ENCODE measurements at places on chromosomes 12 and 14.

GRCh38 chr12:104155711-104156555 lies 17.9 kb upstream of the NFYB start:
- DNase-seq = no peak

DNA sequence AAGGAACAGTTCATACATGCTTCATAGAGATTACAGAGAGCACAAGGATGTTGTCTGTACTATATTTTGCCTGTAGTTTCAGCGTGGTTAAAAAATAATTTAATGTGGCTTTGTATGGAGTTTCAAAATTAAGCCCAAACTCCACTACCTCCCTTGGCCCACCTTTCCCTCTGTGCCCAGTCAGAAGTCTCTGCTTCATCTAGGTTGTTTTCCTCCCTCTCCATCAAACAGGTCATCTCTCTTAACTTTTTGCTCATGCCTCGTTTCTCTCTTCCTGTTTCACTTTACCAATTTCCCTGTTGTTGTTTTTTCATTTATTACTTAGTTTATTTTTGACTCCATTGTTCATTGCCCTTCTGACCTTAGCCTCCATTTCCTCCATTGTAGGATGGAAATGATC lies 94.9 kb upstream of the NEDD1 start:
- no peak for DNase-seq

DNA sequence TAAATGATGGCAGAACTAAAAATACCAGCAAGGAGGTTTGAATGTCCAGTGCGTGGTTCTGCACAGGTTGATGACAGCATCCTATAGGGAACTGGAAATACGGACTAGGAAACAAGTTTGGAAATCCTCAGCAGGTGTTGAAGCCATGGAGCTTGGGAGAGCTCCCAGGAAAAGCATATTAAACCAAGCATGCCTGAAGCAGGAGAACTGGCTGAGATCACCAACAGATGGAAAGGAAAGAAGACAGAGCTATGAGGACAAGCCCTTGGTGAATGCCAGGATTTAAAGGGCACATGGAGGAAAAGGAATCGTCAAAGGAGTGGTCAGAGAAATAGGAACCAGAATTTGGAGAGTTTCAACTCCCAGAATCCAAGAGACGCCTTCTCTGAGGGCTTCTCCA lies 21.2 kb upstream of the ELK3 start:
- no peak for DNase-seq

DNA sequence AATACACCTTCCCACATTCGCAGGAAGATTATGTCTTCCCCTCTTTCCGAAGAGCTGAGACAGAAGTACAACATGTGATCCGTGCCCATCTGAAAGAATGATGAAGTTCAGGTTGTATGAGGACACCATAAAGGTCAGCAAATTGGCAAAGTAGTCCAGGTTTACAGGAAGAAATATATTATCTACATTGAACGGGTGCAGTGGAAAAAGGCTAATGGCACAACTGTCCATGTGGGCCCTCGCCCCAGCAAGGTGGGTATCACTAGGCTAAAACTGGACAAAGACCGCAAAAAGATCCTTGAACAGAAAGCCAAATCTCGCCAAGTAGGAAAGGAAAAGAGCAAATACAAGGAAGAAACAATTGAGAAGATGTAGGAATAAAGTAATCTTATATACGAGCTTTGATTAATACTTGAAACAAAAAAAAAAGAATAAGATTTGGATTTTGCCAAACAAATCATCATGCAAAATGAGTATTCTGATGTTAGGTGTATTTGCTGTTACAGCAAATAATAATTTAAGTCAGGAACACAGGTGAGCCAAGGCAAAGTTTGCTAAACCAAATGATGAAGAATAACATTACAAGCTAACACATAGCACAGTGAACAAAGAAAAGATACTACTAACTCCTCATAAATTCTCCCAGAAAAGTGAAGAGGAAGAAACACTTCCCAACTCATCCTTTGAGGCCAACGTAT lies 30.6 kb downstream of the FAM186A start:
- DNase-seq = no peak

DNA sequence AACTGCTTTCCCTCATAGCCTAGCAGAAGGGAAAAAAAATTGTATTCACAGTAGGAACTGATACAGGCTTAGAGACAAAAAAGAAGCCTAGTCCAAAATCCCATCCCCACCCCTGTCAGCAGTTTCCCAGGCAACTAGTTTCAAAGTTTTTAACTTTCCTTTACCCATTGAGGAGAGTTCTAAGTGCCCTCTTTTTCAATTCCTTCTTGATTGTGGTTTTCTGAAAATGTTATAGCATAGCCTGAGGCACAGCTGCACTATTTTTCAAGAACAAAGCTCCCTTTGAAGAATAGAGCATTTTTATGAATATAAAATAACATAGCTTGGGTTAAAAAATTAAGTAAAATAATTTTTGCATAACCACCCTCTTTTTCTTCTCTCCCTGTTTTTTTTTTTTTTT lies 81.6 kb downstream of the IPO8 start:
- DNase-seq = no peak

DNA sequence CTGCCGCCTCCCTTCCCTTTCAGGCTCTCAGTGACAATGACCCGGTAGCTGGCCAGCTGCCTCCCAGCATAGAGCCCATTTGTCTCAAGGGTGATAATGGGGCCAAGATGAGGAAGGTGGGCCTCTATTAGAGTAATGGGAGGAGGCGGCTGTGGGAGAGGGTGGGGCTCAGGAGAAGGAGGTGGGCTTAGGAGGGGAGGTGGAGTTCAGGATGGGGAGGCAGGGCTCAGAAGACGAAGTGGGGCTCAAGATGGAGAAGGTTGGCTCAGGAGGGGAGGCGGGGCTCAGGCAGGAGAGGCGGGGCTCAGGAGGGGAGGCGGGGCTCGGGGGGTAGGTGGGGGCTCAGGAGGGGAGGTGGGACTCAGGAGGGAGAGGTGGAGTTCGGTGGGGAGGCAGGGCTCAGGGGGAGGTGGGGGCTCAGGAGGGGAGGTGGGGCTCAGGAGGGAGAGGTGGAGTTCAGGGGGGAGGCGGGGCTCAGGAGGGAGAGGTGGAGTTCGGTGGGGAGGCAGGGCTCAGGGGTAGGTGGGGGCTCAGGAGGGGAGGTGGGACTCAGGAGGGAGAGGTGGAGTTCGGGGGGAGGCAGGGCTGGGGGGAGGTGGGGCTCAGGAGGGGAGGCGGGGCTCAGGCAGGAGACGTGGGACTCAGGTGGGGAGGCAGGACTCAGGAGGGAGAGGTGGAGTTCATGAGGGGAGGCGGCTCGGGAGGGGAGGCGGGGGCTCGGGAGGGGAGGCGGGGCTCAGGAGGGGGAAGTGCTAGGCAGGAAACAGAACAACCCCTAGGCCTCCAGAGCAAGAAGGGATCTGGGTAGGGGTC lies 36.8 kb downstream of the IQSEC3 start:
- no peak for DNase-seq

DNA sequence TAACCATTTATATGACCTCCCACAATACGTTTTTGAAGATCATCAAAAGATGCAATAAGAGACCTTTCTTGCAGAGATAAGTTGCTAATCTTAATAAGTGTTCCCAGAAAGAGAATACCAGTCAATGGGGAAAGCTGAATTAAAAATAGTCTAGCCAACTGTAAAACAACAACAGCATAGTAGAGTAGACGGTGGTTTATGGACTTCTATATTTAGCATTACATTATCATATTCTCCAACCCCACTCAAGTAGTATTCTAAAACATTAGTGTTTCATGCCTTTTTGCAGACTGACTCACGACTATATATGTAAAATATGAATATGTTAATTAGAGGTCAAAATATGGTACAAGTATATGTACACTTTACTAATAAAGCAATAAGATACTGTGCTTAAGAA lies 218.9 kb downstream of the MED13L start:
- DNase-seq = no peak

- DNase-seq = no peak
Measured at GRCh38 chr12:95763809-95764253, 26.7 kb downstream of the NTN4 start.

- DNase-seq = no peak
Measured at GRCh38 chr12:39037115-39037514, 131.7 kb upstream of the CPNE8 start.

DNA sequence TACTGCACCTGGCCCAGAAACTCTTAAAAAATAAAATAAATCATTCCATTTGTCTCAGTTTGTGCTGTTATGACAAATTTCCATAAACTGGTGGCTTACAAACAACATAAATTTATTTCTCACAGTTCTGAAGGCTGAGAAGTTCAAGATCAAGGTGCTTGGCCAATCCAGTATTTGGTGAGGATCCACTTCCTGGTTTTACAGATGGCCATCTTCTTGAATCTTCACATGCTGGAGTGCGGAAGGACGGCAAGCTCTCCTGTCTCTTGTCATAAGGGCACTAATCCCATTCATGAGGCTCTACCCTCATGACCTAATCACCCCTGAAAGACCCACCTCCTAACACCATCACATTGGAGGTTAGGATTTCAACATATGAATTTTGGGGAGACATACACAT lies 29.9 kb upstream of the MYBPC1 start:
- no peak for DNase-seq

- DNase-seq = no peak
Measured at GRCh38 chr14:99899578-99900178, 106.5 kb downstream of the EML1 start.

DNA sequence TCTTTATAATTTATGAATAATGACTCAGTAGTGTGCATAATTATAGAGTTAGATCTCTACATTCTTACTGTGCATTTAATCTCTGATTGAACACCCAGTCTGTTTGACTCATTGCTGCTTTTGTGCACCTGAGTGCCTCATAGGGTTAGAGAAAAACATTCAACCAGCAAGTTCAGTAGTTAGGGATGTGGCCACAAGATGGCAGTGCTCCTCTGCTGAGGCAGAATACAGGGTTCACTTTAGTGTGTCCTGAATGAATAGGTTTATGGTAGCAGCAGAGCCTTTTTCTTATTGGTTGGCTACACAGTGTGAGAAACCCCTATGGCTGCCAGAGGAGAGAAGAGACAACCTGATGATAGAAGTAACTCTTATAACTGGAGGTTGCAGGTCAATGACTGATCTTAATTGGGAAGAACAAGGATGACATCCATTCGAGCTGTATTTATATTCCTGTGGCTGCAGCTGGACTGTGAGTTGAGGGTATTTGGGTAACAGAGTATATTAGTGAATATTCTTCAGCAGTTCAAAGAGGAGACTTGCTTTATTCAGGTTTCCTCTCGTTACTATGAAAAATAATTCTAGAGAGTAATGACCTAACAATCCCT lies 194.9 kb upstream of the OR4E1 start:
- DNase-seq = peak; percentile 79

GRCh38 chr12:26659930-26660329 lies 173.1 kb downstream of the ITPR2 start:
- DNase-seq = no peak

DNA sequence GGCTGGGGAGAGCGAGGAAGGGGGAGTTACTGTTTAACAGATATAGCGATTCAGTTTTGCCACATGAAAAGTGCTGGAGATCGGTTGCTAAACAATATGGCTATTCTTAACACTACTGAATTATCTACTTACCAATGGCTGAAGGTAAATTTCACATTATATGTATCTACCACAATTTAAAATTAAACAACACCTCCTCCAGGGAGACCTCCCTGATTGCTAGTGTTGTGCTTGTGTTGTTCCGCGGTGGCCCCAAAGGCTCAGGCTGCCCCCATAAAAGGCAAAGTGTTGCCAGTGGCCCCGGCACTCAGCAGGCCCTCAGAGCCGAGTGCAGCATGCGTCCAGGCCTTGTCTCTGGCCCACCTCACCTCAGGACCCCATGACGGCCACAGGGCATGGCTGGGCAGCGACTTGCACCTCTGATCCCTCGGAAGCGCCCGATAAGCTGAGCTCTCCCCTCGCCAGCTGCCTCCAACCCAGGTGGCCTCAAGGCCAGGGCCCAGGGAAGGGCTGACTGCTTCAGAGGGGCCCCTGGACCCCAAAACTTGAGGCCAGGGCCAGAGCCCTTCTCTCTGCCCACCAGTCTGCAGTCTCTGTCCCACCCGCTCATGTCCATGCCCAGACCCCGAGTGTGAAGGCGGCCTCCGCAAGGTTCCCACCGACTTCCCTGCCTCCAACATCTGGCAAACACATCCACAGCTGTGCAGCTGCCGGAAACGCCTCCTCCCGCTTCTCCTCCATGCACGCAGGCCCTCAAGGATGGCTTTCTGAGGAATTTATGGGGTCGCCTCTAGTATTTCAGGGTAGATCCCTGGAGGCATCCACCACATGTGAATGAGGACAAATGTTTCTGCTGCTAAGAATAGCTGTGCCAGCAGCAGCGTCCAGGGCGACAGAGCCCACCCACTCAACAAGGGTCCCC lies 60.0 kb downstream of the NCOR2 start:
- no peak for DNase-seq

- no peak for DNase-seq
Measured at GRCh38 chr12:67609226-67609870, 39.2 kb upstream of the DYRK2 start.

GRCh38 chr14:83208341-83208740 lies 1674.7 kb upstream of the SEL1L start:
- no peak for DNase-seq

GRCh38 chr14:75634848-75635247 lies 25.8 kb downstream of the ERG28 start:
- no peak for DNase-seq

DNA sequence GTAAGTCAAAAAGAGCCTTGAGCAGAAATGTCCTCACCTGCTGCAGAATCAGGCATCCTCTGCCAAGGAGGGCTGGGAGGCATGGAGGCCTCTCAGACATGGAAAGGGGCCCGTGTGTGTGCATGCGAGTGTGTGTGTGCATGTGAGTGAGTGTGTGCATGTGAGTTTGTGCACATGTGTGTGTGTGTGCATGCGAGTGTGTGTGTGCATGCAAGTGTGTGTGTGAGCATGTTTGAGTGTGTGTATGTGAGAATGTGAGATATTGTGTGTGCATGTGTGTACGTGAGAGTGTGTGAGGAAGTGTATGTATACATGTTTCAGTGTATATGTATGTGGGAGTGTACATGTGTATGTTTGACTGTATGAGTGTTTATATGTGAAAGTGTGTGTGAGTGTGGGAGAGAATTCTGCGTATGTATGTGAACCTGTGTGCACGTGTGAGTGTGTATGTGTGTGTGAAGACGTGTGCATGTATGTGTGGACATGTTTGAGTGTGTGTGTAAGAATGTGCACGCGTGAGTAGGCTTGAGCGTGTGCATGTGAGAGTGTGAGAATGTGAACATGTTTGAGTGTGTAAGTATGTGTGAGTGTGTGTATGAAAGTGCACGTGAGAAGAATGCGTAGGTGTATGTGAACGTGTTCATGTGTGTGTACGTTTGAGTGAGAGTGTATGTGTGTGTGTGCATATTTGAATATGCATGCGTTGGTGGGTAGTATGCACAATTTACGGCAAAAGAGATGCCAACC lies 90.8 kb downstream of the TBX5 start:
- no peak for DNase-seq

GRCh38 chr14:55438066-55438683 lies 2.2 kb downstream of the TBPL2 start:
- no peak for DNase-seq

DNA sequence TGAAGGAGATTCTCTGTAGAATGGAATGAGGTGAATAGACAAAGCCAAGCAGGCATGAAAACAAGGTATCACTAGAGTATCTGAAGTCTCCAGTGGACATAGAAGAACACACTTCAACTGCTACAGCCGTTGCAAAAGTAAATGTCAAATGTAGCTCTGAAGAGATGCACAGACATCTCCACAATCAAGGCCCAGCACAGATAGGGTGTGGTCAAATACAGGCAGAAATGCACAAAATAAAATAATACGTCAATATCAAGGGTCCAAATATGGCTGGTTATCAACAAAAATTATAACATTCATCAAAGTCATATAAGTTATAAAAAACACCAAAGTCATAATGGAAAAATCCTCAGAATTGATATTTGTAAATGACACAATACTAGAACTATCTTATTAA lies 1107.3 kb downstream of the TMEM121 start:
- no peak for DNase-seq
